ENCODE measurements at places on chromosomes 3 and 15.

DNA sequence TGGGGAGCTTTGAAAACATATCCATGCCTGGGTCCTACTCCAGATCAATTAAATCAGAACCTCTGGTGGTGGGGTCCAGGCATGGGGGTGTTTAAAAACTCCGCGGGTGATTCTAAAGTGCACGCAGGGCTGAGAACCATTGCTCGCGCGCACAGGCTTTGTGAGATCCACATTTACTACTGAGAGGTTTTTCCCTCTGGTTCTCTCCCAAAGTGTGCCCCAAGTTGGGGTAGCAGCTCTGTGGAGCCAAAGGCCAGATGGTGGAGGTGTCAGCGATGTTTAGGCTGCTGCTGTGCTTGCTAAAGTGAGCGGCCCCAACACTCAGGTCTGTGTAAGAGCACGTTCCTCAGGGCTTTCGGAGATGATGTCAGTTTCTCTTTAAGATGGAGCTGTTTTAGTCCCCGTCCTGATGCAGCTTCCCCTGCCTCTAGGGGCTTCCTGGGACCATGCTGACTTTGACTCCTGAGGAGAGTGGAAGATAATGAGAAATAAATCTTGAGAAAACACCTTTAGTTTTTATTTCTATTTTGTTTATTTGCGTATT lies 13.4 kb upstream of the MAGEF1 start:
- DNase-seq, result no peak

DNA sequence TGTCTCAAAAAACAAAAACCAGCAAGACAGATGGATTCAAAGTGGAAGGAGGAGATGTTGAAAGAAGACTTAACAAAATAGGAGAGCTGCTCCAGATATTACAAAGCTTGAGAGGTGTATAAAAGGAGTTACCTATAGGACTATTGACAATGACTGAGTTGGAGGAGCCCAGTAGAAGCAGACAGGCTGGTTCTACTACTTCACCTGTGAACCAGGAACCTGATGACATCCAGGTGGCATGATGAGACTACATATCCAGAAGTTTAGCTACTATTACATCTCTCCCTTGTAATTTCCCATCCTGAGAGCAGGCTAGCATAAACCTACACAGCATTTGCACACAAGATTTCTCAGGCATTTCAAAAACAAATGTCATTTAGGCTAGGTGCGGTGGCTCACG lies 49.3 kb downstream of the CPEB1 start:
- DNase-seq, result no peak

DNA sequence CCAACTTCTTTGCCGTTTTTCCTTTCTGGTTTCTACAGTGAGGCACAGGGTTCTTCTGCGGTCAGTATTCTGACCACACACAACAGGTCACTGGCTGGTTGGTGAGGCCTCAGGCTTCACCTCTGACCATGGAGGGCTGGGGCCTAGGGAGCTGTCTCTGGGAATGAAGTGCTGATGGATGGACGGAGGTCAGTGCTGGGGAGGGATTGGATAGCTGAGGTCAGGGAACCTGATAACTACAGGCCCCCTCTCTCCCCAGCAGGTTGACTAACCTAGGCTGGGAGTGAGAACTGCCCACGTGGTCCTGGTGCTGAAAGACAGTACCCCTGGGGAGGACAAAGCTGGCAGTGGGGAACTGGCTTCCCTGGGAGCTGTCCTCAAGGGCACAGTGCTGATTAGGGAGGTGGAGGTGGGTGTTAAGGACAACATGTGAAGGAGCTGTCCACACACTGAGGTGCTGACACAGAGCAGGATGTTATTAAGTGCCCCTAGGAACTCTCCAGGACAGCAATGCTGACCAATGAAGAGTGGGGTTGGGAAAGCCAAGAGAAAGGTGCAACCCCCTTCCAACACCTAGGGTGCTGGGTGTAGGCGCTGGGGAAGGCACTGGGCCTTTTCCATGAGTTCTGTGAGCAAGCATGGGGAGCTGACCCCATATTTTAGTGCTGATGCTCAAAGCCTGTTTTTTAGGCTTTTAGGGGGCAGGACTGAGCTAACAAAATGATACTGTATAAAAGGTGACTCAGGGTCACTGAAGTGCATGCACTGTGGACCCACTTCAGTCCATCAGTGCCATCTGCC lies 45.2 kb downstream of the ATP2B2 start:
- peak; percentile 61 for DNase-seq

DNA sequence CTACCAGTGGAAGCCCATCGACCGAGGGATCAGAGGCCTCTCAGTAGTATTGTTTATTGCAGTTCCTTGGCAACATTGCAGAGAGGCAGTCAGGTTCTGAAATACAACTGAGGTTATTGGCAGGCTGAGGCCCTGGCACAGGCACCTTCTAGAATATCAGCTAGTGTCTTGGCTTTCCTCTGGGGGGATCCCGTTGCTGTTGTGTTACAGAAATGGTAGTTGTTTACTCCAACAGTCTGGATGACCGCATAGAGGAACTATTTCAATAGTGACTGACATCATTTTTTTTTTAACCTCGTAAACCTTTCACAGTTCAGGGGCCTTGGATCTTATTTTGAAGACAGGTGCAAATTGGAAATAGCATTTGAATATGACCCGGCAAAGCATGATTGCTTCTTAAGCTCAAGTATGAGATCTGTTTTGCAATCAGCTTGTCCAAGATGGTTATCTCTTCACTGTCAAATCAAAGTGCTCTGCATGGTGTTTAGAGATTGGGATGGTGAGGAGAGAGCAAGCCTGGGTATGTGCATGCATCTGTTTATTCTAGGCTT lies 63.9 kb downstream of the PGPEP1L start:
- DNase-seq, result no peak

DNA sequence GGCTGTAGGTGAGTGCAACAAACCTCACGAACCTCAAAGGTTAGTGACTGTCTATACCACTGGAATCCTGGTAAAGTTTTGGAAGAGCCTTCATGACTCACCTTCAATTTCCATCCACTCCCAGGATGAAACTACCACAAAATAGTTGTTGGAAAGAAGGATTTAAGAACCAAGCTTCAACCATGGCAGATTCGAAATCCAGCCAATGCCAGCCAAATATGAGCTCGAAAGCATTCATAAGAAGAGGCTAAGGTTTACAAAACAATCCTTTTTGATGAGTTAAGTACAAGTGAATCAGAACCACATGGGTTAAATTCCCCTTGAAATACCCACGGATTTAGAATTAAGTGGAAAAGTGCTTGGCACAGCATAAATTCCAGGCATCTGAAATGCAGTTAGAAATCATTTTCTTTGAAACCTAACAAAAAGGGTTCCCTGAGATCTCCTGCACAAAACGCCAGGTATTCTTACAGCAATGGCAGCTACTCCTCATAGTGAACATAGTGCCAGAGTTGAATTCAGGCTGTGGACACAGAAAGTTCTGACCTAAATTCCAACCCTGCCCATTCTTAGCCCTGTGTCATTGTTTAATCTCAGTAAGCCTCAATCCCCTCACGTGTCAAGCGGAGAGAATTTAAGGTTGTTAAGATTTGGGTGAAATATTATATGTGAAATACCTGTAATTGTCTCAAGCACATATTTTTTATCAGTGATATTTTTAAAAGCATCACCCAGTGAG lies 89.2 kb downstream of the FBN1 start:
- DNase-seq, result no peak

DNA sequence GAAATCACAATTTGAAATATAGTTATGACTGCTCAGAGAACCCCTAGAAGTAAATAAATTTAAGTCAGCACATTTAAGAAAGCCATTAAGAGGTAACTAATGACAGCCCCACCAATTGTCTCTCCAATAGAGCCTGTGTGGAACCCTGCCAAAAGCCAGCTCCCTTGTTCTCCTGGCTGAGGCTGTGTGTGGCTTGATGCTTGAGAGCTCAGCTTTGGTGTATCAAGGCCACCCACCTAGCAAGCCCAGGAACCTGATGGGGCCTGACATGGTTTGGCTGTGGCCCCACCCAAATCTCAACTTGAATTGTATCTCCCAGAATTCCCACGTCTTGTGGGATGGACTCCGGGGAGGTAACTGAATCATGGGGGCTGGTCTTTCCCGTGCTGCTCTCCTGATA lies 106.9 kb downstream of the LRRN1 start:
- DNase-seq, result no peak

DNA sequence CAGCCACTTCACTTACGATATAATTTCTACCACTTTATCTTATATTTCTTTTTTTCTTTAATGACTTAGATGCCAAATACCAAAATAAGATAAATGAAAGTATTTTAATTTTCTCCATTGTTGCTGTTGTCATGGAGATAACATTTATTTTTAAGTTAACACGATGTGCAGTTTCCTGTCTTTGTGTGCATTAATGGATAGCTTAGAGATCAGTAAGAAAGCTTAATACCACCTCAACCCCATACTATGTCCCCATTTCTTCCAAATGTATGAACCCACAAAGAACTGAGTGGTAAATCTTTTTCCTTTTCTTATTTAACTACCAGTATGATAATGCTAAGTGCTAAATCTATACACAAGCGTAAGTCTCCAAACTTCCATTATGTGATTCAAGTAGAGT lies 17.1 kb downstream of the PCNP start:
- no peak for DNase-seq

GRCh38 chr3:157819270-157820156 lies 286.7 kb downstream of the SHOX2 start:
- no peak for DNase-seq

GRCh38 chr3:157226173-157226847 lies 66.4 kb upstream of the CCNL1 start:
- DNase-seq, result no peak

DNA sequence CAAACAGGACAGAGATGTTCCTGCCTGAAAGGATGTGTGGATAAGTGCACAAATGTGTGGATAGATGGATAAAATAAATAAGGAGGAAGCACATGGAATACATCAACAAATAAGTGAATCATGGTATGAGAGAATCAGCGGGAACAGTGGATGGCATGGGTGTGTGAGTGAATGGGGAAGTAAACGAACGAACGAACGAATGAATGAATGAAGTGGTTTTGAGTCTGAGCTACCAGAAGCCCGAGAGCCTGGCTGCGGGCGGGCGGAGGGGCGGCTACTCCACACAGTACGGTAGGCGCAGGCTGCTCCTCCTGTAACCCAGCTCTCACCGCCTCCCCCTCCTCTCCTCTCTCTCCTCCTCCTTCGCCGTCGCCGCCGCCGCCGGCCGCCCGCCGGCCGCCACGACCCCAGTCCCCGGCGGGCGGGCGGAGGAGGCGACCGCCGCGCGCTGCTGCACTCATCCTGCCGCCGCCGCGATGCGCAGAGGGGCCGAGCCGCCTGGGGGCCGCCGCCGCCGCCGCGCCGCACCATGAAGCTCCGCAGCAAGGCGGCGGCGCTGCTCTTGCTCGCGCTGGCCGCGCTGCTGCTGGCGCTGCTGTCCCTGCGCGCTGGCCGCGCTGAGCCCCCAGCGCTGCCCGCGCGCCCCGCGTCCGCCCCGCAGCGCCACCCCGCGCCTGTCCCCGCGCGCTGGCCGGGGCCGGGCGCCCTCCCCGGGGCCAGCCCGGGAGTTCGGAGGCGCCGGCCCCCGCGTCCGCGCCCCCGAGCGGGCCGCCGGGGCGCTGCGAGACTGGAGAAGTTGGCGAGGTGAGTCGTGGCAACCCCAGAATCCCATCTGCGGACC lies at the start of gene GXYLT2:
Gene GXYLT2, plus strand, starts transcription at position 342 of the 841 bp plus-strand sequence. Its CDS starts 188 bp downstream, at position 530.
- peak; percentile 45 for DNase-seq

DNA sequence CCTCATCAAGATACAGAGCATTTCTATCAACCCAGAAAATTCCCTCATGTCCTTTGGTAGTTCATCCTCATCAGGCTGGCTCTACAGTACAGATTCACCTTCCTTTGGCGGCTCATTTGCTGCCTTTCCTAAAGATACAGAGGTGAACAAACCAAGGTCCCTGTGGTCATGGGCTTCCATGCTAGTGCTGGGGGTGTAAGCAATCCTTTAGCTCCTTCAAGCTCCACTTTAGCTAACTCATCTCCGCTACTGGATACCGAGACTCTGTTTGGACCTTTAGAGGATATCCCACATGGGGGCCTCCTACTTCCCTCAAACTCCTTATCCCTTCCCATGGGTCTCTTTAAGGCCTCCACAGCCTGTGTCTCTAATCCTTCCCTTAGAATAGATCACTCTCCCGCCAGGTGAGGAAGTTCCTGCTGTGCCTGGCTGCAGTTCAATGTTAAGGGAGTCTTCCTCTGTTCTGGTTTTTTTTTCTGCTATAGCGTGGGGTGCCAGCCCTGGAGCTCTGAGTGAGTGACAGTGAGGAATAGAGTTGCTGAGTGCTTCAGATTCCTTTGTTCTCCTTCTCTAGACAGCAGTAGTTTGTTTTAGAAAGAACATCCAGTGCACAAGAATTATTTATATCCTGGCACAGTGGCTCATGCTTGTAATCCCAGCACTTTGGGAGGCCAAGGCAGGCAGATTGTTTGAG lies 30.7 kb downstream of the CLEC3B start:
- no peak for DNase-seq

DNA sequence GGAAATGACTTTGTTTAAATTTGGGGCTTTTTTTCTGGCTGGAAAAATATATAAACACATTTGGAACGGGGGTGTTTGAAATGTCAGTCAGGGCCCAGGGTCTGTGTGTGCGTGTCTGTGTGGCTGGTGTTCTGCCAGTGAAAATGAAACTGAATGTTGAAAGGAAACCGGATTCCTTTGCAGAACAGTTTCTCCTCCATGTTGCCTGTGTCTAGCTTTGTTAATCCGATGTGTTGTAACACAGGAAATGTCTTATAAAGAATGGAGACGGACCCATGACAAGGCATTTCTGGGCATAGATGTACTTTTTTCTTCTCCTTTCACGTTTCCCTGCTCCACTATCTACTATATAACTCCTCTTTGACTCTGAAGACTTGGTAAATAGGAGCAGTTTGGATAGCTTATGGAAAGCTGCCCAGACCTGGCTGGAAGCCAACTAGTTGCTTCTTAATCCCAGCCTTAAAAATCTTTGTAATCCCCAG lies 2.8 kb downstream of the SQOR start:
- peak; percentile 60 for DNase-seq

DNA sequence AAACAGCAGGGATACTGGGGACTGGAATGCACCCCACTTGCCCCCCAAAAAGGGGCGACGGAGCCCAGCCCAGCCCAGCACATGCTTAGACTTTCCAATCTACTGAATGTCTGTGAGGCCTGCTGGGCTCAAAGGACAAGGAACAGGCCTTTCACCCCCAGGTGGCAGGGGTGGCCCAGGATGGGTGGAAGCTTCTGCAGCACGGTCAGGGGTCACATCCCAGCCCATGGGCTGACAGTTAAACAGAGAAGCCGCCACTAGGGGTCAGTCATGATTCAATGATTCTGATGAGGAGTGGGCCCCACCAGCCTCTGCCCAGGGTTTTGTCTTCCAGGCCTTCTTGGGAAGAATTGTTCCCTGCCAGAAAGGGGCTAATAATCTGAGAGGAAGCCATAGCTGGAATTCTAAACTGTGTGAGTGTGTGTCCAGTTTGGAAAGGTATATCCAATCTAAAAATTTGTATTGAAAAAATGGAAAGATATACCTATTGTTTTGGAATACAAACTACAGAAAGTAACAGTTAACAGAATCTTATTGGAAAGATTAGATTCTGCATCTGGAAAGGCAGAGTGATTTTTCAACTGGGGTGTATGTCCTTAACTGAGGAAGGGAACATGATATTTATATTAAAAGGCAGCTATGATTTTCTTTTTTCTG lies 2.2 kb downstream of the CHRNB4 start:
- DNase-seq, result peak; percentile 71

GRCh38 chr3:27903446-27903845 lies 181.3 kb upstream of the EOMES start:
- DNase-seq, result no peak

All from stimulated activated naive CD8-positive, alpha-beta T cell treated with anti-CD3 and anti-CD28 coated beads, Interleukin-15, Interleukin-2, amounts not matched to agents 100 U/mL and 50 U/mL, for 24 hours (primary cell).